Kidney capillary endothelial cell (primary cell): ENCODE measurements at places on chromosomes 2 and 18.

DNA sequence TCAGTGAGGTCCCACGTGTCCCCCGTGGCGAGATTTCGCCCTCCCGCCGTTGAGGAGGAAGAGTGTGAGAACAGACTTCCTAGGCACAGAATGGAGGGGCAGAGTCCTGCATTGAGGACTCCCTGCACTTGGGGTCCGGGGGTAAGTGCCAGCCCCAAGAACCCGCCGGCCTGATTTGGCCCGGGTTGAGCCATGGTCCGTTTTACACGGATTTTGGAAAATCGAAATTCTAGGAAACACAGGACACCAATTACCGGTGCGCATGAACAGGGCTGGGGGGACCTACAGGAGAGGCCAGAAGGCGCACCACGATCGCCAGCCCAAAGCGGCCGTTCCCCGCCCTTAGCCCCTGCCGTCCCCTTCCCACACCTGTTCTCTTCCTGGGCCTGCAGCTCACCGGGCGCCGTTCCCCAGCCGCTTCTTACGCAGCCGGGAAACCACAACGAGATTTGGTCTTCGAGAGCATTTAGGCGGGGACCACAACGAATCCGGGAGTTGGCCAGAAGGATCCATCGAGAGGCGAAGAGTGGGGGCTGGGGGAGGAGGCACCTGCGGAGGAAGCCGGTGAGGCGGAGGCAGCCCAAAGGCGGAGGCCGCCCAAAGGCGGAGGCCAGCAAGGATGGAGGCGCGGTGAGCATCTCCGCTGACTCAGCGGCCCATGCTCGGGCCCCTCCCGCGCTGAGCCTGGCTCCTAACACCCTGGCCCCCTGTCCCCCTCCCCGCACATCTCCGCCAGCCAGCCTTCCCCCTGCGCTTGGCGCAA is 464 bp upstream of the TLX2 start:
- DNase-seq = no peak

DNA sequence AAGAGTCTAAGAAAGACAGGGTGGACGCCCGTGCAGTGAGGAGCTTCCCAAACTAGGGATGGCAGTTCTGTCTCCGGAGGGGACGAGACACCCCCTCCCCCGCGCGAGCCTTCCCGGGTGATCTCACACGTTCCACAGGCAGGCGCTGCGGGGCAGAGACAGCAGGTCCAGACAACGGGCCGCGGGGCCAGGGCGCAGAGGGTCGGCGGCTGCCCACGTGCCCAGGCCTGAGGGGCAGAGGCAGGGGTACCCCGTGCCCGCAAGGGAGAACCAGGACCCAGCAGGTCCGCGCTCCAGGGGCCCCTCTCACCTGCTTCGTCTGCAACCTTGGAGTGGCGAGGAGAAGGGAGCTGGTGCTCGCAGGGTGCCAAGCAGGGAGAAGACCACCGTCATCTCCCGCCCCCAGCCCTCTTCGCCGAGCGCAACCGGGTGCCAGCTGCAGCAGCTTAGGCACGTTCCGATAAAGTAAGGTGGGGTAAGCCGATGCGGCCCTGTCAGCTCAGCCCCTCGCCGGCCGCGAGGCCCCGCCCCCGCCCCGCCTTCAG is at the start of gene GPR155:
TSS of gene GPR155 (minus strand) at position 467 of the 545 bp plus-strand sequence. CDS start 5,073 bp downstream, outside the sequence.
- DNase-seq = peak; percentile 11

GRCh38 chr2:200765139-200765951 is 46.4 kb upstream of the BZW1 start:
- peak; percentile 91 for DNase-seq

DNA sequence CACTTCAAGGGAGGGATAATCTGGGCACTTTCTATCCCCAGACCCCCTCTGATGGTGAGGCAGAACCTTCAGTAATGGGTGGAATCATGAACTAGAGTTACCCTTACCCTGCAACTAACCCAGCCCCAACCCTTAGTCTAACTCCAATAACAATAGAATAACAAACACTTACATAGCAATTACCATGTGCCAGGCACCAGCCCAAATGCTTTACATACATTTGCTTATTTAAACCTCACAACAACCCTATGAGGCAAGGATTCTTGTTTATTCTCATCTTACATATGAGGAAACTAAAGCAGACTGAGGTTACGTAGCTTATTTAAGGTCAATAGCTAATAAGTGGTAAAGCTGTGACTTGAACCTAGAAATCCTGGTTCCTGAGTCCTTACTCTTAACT is 132.8 kb downstream of the CYP26B1 start:
- no peak for DNase-seq

DNA sequence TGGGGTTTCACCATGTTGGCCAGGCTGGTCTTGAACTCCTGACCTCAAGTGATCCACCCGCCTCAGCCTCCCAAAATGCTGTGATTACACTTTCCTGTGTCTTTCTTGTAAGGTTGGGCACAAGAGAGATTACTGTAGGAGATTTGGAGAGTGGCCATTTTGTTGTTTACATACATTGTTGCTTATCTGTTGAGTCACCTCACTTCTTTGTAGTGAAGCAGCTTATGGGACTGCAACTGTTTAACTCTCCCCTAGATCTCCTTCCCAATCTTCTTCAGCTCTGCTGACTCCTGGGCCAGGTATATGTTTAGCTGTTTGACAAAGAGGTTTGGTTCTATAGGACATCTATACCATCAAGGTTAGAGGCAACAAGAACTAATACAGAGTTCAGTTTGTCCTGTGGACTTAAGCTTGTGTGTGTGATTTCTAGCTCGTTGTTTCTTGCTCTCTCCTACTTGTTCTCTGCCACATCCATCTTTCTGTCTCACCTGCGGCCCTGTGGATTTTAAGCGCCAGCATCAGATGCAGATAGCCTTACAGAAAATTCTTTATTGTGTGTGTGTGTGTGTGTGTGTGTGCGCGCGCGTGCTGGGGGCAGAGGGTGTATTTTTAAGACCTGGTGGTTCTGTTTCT is 95.4 kb downstream of the HAUS1 start:
- peak; percentile 29 for DNase-seq

GRCh38 chr2:236749346-236749745 is 179.7 kb downstream of the ACKR3 start:
- no peak for DNase-seq

DNA sequence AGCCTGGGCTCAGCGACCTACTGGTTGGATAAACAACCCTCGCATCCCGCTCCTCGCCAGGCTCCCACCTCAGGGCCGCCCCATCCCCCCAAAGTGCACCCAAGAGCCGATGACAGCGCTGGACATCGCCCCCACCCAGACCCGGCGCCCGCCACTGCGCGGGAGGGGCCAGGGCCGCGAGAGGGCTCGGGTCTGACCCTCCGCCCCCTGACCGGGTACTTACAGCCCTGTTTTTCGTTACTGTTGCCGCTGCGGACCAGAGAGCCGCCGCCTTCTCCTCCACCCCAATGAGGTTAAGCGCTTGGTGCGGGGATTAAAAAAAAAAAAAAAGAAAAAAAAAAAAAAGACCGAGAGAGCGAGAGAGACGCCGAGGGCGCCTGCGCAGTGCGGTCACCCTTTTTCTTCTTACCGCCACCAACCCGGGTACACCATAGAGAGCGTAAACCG is at the start of gene CLASP1:
TSS of gene CLASP1 (minus strand) at position 314 of the 447 bp plus-strand sequence. CDS start 43,567 bp downstream, outside the sequence.
- peak; percentile 14 for DNase-seq

GRCh38 chr2:19312949-19313348 is 45.5 kb downstream of the OSR1 start:
- DNase-seq = no peak

DNA sequence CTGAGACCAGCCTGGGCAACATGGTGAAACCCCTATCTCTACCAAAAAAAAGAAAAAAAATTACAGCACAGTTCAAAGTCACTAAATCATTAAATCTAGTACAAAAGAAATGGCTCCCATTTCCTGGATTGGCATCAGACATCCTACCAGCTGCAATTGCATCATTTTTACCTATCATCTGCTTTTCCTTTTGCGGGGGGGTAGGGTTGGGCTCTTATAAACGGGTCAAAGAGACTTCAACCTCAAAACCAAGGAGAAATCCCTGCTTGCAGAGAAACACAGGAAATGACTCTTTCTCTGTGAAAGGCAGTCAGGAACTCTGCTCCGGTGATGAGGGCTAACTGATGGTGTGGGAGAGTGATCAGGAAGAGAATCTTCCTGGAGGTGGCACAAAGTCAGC is 45.3 kb upstream of the RFX8 start:
- peak; percentile 89 for DNase-seq

GRCh38 chr2:144939590-144939989 is 419.7 kb upstream of the ZEB2 start:
- no peak for DNase-seq

GRCh38 chr2:190809139-190809764 is 71.4 kb upstream of the GLS start:
- no peak for DNase-seq

DNA sequence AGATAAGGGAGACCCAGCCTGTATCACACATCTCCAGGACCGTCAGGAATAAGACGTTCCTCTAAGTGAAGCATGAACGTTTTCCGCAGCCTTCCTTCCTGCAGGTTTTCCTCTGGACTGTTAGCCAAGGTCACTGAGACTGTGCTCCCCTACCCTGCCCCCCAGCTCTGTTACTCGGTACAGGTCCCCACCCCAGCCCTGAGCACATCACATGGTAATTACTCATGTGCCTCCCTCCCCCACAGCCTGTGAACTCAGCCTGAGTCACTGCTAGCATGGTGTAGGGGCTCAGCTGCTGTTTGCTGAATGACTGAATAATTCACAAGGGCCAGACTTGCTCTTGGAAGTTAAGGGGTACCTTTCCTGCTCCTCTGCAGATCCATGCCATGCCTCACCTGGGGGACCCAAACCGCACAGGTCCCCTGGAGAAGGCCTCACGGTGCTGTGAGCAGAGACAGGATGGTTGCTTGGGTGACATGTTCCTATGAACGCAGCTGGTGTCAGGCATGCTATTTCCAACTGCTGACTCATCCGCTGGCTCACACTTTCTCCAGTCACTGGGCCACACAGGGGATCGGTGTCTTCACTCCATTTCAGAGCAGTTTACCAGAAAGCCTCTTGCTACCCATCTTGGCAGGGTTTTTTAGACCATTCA is 88.2 kb downstream of the PLB1 start:
- DNase-seq = peak; percentile 94

- DNase-seq = no peak
These were observed 79.8 kb downstream of the TRAPPC8 start for GRCh38 chr18:31863103-31863502.

DNA sequence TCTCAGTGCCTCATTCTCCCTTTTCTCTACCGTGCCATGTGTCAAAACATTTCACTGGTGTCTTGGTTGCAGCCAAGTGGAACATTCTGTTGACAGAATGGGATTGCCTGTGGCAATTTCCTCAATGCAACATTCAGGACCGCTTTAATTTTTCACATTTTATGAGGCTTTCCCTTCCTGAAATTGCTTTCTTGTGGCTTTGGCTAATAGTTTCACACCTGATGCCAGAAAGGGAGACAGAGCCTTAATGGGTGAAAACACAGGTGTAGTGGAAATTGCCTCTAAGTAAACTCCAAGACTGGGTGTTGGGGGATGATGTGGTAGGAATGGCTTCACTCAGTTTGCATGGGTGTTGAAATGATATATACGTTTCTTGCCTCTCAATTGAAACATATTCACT is 278.3 kb downstream of the TSN start:
- DNase-seq = no peak

DNA sequence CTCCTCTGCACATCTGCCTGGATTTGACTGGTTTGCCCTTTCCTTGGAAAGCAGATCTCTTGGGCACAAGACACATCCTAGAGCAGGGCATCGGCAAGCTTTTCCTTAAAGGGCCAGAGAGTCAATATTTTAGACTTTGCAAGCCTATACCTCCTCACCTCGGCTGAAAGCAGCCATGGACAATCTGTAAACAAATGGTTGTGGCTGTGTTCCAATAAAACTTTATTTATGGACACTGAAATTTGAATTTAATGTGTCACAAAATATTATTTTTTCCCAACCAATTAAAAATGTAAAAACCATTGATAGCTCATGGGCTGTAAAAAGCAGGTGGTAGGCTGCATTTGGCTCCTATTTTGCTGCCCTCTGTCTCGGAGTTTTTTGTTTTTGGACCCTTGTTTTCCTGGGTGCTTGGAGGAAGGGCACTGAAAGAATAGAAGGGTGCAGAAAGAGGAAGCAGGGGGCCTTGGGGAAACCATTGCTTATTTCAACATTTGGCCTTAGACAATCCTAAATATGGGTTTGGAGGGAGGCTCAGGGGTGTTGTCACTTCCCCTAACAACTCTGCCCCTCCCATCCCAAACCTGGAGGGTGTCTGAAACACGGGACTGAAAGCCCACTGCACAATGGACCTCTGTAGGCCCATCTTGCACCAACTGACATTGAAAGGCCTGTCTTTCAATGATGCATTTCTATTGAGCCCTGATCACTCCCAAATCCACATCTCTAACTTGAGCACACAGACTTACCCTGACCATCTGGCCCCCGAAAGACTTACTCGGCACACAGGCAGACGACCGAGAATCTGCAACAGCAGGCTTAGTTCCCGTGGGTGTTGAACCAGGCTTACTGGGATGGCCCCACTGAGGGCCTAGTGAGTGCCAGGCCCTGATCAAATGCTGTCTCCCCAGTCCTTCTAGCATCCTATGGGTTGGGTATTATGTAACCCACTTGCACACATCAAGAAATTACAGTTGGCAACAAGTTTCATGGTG is 7.1 kb upstream of the ZFP36L2 start:
- no peak for DNase-seq

GRCh38 chr2:158650646-158651357 is 144.3 kb upstream of the DAPL1 start:
- no peak for DNase-seq

DNA sequence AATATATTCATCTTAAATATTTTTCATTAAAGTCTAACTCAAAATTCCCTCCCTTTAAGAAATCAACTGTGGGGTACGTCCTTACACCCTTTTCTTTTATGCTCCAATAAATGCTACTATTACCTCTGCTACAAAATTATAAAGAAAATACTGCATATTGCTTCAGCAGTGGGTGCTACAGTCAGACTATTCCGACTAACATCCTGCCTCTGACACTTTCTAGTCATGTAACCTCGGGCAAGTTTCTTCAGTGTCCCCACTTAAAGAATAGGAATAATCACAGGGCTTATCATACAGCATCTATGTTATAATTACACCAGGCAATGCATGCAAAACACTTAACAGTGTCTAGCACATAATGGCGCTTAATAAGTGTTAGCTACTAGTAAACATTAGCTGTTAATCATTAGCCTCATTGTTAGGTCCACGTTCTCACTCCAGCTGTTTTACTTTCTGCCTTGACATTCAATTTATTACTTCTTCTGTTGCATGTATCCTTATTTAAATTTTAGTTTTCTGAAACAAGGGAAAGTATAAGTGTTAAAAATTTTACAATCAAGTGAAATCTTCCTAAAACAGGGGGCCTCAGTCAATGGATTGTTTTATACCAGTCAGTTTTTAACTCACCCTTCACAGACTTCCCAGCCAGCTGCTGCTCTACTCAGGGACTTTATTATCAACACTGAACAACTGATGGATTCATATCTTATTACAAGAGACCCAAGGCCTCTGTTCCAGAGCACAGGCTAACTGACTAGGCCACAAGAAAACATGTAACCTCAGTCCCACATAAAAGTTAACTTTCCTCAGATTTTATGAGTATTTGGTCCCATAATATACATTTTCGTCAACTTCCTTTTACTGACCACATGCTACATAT is 54.0 kb downstream of the CLASP1 start:
- DNase-seq = no peak

DNA sequence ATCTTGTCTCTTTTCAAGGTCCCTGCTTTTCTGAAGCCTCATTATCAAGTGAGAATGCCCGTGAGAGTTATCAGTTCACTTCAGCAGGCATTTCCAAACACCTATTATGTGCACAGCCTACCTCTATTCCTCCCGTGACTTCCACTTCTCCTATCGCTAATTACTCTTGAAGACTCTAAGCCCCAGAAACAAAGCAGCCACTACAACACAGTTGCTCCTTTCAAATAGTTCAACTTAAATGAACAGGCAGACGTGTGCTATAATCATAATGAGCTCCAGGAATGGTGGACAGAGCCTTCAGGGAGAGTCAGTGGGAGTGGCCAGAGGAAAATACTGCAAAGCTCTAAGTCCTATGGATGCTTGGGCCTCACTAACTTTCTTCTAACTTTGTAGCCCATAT is 159.0 kb downstream of the RDH14 start:
- no peak for DNase-seq
